ENCODE measurements at places on chromosomes 11 and 22.

GRCh38 chr11:128331317-128331716 lies 256.0 kb downstream of the ETS1 start:
- no peak for DNase-seq

DNA sequence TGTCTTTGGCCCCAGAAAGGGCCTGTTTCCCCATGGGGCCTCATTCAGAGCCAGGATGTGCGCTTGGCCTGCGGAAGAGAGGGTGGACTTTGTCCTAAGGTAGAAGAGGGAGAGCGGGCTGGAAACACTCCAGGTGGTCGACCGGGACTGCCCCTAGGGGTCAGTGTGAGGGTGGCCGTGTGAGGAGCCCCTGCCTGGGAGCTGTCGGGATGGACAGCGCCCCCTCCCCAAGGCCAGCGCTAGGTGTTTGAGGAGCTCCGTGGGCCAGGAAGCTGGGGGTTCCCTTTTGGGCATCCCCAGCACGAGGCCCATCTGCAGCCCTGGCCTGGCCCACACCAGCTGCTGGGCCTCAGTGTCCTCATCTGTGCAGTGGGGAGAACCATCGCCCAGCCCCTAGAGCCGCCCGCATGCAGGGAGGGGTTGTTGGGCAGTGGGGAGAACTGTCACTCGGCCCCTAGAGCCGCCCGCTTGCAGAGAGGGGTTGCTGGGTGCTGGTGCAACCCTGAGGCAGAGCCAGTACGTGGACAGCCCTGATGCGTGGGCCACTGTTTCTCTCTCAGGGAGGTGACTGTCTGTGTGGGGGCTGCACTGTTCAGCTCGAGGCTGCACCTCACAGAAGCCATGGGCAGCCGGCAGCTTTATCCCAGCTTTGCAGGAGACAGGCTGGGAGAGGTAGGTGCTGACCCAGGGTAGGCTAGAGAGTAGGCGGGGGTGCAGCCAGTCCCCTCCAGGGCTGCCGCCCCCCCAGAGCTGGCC lies 1319.9 kb downstream of the BRD1 start:
- no peak for DNase-seq

DNA sequence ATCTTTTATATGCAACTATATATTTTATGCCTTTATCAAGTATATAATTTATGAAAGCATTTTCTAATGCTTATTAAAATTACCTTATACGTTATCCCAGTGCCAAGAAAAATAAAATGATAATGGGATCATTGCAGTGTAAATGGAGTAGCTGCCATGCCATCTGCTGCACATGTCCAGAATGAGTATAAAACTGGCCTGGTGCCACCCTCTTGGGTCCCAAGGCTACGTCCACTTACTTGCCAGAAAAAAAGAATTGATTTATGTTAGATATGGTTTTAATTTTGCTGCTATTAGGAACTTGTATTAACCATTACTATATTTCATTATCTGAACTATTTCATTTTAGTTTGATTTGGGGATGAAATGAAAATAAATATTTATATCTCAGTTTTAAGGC lies 1127.1 kb upstream of the CNTN5 start:
- DNase-seq = no peak

DNA sequence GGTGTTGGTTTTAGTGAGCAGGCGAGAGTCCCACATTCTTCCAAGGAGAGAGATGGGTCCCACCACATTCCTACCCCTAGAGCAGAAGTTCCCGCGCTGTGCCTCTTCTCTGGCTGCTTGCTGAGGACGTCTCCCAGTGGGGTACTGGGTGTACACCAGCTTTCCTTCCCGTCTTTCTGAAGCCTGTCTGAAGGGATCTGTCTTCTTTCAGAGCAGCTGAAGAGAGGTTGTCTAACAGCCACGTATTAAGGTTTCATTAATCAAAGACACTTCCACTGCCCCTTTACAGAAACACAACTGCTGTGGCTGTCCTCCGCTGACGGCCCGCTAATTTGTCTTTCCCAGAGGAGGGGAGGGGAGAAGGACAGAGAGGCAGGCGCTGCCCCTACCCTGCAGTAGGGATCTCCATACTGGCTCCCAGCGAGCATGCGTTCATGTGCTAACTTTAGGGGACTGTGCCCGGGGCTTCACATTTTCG lies 56.0 kb downstream of the ZBTB16 start:
- DNase-seq = no peak

GRCh38 chr22:50276143-50276542 lies 6.0 kb upstream of the MAPK11 start:
- DNase-seq = no peak

GRCh38 chr11:130477586-130478203 lies 29.2 kb downstream of the ADAMTS15 start:
- no peak for DNase-seq

GRCh38 chr22:44112191-44112590 lies 68.5 kb upstream of the PARVG start:
- no peak for DNase-seq

DNA sequence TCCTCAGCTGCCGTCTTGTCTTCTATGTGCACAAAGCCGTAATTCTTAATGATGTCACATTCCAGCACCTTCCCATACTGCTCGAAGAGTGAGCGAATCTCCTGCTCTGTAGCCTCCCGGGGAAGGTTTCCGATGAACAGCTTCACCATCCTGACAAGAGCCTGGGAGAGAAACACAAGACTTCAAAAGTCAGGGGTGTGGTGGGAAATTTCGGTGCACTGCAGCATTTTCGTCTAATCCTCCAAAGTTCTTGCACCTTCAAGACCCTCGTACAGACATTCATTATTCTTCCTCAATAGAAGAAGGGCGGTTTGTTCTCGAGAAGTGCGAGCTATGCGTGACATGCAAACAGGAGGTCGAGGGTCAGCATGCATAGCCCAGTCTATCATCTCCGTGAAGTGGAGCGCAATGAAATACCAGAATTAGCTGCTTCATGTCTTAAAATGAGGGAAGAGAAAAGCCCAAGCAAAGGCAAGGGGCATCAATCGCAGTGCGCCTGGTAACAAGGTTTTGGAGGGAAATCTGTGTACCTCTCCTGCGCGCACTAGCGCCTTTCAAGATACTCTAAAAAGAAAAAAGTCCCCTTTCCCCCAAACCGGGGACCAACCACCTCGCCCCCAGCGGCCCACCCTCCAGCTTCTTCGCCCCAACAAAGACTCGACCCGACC lies 622 bp downstream of the RBM4B start:
- DNase-seq = no peak

GRCh38 chr11:105915021-105915420 lies 107.0 kb downstream of the MSANTD4 start:
- no peak for DNase-seq

DNA sequence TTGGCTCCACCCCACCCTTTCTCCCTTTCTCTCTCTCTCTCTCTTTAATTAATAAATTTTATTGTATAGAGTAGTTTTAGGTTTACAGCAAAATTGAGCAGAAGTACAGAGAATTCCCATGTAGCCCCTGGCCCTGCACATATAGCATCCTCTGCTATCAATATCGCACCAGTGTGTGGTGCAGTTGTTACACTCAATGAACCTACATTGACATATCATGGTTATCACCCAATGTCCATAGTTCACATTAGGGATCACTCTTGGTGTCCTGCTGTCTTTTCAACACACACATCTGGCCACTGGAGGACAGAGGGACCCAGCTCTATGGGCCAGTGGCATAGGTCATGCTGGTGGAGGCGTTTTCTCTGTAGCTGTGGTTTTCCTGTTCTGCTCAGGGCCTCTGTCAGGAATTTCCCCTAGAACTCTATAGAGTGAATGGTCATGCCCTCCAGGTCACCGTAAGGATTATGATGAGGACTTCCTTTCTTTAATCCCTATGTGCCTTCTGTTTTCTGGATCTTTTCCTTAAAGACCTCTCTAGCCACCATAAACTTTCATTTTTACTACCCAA lies 98.2 kb upstream of the NAV2 start:
- no peak for DNase-seq

- DNase-seq = no peak
Measured at GRCh38 chr11:8204025-8204424, 35.2 kb upstream of the RIC3 start.

DNA sequence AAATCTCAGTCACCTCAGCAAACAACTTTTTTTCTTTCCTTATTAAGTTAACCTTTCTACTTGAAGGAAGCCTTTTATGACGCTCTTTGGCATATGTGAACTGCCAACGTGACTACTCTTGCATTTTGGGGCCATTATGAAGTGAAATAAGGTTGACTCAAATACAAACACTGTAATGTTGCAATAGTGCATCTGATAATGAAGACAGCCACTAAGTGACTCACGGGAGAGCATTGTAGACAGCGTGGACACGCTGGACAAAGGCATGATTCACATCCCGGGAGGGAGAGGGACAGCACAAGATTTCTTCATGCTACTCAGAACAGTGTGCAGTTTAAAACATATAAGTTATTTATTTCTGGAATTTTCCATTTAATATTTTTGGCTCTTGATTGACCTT lies 560.8 kb downstream of the ETS1 start:
- no peak for DNase-seq

GRCh38 chr11:2982214-2982613 lies 9.9 kb downstream of the NAP1L4 start:
- DNase-seq = no peak

DNA sequence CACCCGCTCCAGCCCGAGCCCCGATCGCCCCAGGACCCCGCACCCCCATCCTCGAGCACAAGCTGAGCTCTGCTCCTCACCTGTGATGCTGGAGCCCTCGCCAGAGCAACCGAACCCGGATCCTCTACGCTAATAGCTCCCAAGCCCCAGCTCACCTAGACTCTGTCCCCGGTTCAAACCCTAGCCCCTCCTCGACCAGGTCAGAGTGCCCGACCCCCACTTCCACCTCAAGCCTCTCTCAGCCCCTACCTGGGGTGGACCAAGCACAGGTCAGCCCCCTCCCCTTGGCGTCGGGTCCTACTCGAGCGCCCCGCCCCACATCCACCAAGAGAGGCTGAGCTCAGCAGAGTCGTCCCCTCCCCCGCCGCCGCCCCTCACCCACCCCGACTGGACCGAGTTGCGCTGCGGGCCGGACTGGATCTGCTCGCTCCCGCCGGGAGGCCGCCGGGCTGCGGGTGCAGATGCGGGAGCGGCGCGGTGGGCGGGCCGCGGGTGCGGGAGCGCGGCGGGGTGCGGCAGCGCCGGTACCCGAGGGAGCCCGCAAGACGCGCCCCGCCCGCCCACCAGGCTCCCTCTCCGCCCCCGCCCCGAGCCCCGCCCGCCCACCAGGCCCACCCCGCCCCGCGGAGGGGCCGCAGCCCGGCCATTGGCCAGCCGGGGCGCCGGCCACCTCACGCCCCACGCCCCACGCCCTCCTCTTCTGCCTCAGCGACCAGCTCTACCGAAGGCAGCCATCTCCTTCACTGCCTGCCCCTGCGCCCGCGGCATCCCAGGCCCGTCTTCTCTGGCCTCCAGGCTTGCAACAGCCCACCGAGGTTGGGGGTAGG lies 577 bp upstream of the DKK3 start:
- no peak for DNase-seq

- DNase-seq = no peak
Measured at GRCh38 chr11:70142221-70142875, 60.7 kb upstream of the FADD start.

GRCh38 chr22:20531404-20532201 lies 24.2 kb downstream of the MED15 start:
- DNase-seq = no peak

DNA sequence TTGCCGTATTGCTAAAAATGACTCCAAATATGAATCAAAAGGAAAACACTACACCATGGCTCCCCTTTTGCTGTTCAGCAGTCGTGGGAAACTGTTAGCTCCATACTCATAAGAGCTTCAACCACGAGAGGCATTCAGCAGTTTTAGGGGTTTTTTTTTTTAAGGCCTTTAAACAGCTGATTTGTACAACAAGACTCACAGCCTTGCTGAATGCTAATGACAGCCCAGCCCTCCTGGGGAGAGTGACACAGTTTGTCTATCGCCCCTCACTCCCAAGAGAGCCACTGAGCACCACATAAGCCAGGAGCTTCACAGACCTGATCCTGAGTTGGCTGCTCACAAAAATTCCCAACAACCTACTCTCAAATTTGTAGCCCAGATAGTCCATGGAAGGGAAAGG lies 32.4 kb downstream of the GALNT18 start:
- DNase-seq = no peak

GRCh38 chr11:45895553-45896259 lies 10.3 kb downstream of the MAPK8IP1 start:
- DNase-seq = no peak

DNA sequence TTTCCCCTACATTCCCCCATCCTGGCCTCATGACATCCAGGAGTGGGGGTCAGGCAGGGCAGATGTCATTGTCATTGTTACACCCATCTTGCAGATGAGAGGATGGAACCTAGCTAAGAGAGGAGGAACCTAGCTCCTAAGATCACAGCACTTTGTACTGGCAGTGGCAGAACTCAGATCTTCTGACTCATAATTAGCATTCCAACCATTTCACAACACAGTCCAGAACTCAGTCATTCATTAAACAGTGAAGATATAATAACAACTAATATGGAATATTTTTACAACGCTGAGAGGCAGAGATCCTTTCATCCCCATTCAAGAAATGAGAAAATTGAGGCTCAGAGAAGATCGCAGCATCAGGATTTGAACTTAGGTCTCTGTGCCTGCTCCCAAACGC lies 127.8 kb downstream of the CHST1 start:
- no peak for DNase-seq
